ENCODE measurements at places on chromosomes 7 and 10.
A peak's percentile ranks its signal among the peaks of the same experiment; 100 is the strongest.

DNA sequence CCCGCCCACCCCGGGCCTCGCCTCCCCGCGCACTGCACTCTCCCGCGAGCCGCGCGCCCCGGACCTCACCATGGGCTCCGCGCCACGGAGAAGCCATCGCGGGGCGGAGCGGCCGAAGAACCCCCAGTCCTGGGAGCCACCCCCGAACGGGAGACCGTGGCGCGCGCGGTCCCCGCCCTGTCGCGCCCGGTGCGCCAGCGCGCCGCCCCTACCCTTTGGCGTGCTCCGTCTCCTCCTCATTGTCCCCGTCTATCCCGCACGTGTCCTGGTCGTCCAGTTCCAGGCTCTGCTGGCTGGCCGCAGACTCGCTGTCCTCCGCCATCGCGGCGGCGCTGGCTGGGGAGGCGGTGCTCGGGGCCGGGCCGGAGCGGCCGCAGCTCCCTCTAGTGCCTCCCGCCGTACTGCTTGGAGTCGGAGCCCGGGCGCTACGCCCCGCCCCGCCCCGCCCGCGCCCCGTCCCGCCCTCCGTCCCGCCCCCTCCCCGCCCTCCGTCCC is at the start of gene NMT2:
Gene NMT2 (minus strand): TSS at position 403 of the 495 bp plus-strand sequence. CDS start 81 bp downstream, at position 322.
- no peak for DNase-seq

- DNase-seq, result no peak
Measured at GRCh38 chr7:31887006-31887405, 183.2 kb downstream of the PDE1C start.

DNA sequence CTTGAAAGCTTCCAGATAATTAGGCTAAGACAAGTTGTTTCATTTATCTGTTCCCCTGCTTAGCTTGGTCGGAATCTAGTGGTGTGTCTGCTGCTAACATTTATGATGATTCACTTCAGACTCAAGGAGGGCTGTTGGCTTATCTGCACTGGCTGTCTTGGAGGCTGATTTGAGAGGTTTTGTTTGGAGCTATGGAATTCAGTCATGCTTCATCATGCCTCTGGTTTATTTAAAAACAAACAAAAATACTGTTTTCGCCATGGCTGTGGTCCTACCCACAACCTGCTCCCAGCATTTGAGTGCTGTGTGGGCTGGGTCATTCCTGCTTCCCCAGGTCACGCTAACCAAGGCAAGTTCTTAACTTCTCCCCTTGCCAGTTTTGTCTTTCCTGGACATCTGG is 11.7 kb upstream of the ARPC1B start:
- DNase-seq, result no peak

DNA sequence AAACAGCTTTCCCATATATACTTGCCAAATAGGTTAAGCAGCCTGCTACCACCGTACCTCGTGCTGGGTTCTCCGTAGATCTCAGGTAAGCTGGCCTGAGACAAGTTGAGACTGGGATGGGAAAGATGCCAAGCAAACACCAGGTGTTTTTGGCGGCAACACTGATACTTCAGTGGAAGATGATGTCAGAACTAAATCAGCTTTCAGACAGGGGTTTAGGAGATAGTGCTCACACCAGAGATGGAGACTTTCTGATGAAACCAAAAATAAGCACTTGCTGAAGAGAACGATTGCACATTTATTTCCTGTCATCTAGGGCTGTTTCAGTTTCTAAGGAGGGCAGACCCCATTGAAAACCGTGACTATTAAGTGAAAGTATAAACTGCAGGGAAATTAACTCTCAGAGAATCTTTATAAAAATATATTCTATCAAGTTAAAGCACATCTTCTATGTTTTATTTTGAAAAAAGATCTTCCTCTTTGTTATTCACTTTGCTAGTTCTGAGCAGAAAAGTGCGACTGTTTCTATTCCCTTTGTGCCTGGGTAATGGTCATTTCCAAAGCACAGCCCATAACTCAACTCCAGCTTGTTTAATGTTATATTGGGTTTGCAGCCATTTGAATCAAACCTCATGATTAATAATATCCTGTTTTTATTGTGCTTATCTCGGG is 149.9 kb downstream of the CPED1 start:
- no peak for DNase-seq

GRCh38 chr10:70695241-70696030 is 23.1 kb downstream of the ADAMTS14 start:
- DNase-seq, result no peak

DNA sequence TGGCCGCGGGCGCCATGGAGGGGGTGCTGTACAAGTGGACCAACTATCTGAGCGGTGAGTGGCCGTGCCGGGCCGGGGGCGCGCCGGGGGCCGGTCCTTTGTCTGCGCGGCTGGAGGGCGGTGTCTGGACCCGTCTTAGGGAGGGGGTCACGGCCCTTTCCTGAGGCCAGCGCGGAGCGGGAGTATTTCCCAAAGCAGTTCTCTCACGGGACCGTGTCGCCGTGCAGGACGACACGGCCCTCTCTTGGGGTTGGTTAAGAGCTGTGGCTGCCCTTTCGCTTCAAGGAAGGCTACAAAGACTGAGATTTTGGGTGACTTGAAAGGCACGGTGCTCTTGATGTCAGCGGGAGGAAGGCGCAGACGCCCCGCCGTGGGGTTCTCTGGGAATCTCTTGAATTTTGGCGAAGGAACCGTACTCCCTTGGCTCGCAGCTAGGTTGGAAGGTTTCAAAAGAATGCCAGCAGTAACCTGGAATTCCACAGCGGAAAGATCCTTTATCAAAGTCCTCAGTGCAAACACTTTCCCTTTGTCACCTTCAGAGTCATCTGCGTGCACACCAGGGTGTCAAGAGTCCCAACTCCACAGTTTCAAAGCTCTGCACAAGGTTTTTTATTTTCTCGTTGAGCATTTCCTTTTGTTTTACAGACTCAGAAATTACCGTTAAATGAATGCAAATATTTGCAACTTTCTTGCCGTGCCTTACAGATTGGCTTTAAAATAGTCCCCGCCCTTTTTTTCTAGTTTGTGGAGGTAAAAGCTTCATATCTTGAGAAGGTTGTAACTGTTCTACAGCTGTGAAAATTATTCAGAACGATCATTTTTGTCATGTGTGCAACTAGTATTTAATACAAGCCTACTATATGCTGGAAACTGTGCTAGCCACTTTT is 780 bp downstream of the PLEKHA8 start:
- no peak for DNase-seq

DNA sequence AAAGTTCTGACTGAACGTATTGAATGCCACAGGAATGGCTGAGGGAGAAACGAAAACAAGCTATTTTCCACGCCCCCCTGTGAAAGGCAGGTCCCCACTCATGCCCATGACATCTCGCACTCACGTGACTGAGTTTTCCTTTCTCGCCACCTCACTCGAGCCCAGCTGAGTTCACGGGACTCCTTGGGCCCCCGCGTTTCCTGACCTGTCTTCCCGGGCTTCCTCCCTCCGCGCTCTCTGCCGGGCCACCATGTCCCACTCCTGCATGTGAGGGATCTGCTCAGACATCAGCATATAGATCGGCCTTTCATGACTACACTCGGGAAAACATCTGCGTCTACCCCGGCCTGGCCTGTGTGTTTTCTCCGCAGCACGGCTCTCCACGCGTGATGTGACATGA is 226.0 kb upstream of the ADARB2 start:
- DNase-seq, result no peak

DNA sequence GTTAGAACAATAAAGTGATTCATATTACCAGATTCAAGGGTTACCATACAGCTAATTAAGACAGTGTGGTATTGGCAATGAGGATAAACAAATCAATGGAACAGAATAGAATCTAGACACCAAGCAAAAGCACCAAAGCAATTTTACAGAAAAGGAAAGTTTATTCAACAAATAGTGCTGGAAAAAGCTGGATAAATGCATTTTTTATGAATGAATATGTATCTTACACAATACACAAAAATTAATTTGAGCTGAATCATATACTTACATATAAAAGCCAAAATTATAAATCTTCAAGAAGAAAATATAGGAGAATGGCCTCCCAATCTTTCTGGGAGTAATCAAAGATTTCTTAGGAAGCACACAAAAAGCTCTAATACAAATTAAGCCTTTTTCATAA is 220.4 kb upstream of the PTN start:
- DNase-seq, result no peak

DNA sequence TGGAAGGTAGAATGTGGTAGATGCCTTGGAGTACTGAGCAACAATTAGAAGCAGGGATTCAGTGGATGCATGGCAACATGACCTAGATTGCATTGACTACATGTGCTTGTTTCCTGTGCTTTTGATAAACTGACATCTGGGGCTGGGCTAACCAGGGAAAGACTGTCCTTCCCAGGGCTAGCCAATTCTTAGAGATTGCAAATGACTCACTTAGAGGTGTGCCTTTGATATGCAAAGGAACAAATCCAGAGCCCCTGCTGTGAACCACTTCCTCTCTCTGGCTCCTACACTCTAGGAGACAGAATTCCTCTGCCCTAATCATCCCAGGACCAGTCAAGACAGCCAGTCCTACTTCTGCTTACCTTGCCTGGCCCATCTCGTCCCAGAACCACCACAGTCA is 651.5 kb downstream of the LRMDA start:
- no peak for DNase-seq

DNA sequence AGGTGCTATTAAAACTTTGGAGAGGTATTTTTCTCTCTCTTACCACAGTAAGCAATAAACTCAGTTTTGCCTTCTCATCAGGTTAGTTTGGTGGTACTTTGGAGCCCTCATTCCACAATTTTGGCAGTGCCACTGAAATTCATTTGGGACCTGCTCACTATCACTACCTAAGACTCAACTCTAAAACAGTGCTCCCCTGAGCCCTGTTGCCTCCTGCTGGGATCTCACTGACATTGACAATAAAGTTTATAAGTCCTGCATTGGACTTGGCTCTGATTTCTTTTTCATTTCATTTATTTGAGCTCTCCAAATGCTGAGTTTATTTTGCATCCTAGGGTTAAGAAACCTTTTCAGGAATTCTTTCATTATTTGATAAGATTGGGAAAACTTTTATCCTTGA is 130.8 kb upstream of the HPS1 start:
- no peak for DNase-seq

DNA sequence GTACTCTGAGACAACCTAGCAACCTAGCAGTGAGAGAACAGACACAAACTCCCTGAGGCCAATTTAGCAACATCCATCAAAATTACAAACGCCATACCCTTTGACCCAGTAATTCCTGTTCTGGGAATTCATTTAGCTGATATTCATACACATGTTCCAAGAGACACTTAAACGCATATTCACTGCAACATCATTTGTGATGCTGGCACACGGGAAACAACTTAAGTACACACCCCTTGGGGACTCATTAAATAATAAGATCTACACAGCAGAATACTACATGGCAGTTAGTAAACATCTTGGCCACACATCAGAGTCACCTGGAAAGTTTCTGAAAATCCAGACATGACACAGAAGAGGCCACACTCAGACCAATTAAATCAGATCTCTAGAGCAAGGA is 17.6 kb downstream of the NUDCD3 start:
- DNase-seq, result no peak

GRCh38 chr10:83943920-83944319 is 195.4 kb upstream of the GHITM start:
- no peak for DNase-seq

GRCh38 chr10:62018131-62018911 is 116.8 kb downstream of the ARID5B start:
- no peak for DNase-seq

GRCh38 chr10:75717126-75717916 is 285.9 kb downstream of the LRMDA start:
- DNase-seq, result no peak

GRCh38 chr7:4085937-4086691 is 596.0 kb upstream of the FOXK1 start:
- peak; percentile 19 for DNase-seq

DNA sequence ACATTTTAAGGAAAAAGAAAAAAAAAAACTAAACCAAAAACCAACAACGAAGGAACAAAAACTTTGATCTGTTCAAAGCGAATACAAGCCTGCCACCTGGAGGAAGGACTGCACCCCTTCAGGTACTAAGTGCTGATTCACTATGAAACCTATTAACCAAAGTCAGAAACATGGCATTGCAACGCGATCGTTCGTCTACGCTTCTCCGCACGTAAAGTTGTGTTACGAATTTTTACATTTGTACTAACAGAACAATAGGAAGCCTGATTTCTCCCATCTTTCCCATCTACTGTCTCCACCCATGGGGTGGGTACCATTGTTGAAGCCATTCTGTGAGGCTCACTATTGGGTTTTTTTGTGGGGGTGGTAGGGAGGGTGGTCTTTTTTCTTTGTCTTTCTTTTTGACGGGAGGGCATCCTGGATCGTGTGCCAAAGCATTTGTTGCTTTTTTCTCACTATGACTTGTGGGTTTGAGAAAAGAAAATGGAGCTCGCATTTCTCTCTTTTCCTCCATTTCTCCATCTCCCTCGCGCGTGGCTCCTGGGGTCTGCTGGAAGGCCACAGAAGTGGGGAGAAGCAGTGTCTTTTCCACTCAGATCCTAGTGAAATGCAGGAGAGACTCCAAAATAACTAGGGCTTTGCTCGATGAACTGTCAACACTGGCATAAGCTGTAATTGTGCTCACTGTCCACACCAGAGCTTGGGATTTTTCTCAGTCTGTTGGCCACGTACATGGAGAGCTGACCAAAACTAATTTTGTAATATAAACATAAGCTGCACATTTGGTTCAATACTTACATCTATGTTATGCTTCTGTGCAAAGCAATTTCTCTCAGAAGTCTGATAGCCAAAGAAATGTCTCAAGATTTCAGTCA is 100.9 kb upstream of the YAE1 start:
- DNase-seq, result no peak

DNA sequence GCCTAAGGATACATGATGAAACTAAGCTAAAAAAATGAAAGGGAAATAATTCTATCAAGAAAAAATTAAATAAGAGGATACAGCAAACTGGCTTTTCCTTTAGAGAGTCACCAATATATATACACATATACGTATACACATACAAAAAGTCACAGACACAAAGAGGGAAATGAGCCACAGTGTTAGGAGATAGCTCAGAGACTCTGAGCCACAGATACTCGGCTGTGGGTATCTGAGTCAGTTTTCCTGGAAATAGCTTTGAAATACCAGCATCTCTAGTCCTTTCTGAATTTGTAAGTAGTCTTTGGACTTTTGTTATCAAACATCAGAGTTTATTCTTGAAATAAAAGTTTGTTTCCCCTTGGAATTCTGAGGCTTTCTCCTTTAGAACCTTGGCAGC is 111.8 kb downstream of the TBXAS1 start:
- no peak for DNase-seq
